ENCODE measurements at places on chromosomes 11 and 22.

DNA sequence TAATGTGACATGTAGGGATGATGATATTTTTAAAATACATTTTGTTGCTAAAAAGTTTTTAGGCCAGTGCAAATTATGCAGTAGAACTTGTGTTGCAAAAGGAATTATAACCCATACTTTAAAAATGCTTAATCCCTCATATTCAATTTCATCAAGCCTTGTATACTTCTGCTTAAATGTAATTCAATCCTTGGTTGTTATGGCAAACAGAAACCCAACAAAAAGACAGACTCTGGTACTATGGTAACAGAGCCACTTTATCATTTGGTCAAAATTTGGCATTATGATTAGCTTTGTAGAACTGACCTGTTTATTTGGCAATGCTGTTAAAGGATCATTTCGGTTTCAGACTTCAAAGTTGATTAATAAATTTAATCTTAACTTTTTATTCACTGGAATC, 284.8 kb downstream of the TMEM135 start:
- no peak for DNase-seq

GRCh38 chr22:38699784-38700183, 959 bp downstream of the JOSD1 start:
- no peak for DNase-seq

- DNase-seq, result no peak
These were observed 10.2 kb downstream of the PCNX3 start for GRCh38 chr11:65625628-65626342.

- DNase-seq, result no peak
These were observed 3.2 kb downstream of the MAPK11 start for GRCh38 chr22:50266994-50267393.

DNA sequence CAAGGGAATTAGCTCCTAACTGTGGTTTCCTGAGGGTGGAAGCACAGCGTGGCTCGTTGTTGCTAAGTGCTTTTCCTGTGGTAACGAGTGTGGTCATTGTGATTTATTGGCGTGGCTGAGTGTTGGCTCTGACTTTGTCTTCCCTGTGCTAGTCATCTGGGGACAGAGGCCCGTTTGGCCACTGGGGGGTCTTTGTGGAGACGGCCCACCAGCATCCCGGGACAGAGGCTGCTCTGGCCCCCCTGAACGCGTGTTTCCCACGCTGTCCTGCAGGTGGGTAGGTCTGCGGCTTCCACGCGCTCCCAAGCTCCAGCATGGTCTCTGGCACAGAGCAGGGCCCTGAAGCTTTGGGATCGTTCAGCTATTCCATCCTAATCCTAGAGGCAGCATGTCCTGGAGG, 1040.0 kb downstream of the TBC1D22A start:
- DNase-seq, result no peak

DNA sequence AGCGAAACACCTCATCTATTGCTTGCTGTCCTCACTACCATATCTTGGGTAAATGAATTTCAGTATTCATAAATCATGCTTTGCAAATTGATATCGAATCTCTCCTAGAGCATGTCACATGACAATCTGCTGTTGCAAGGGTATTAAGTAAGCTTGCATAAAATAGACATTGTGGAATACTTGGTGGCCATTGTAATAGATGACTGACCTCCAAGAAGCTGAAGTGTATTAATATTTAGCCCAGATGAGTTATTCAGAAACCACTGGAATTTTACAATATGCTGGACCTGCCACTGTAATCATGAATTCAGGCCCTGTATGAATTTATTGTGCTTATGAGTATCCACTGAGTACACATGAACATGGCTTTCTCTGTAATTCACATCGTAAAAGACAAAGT, 289.7 kb upstream of the ARHGAP42 start:
- DNase-seq, result no peak

DNA sequence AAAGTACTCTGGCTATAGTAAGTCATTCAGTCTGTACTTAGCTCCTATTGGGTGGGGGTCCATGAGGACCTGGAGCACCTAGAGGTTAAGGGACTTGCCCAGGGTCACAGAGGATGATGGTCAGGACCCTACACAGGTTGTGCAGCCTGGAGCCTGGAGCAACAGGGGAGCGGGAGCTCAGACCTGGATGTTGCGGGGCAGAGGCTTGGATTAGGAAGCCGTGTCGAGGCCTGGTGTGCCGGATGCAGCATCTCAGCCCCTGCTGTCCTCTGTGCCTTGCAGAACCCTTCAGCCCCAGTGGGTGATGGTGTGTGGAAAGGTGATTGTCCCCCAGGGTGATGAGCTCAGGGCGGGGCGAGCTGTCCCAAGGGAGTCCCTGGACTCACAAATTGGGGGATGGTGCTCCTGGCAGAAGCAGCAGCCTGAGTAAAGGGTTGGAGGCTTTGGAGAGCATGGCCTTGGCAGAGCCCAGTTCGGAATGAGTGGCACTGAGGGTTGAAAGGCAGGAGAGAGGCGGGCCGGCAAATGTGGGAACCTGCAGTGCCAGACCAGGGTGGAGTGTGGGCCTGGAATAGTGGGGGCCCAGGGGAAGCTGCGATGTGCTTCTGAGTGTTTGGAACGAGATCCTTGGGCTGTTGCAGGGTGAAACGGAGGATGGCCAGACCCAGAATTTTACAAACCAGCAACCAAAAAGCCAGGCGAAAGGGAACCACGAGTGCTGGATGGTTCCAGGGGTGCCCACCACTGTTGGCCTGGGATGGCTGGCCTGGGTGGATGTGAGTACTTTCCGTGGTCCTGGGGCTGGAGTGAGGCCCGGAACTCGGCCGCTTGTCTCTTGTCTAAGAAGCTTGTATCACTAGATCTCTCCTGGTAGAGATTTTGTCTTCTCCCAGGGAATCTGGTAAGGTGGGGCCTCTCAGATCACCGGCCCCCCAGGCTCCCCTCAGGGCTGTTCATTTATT, 2.9 kb downstream of the TPCN2 start:
- no peak for DNase-seq

DNA sequence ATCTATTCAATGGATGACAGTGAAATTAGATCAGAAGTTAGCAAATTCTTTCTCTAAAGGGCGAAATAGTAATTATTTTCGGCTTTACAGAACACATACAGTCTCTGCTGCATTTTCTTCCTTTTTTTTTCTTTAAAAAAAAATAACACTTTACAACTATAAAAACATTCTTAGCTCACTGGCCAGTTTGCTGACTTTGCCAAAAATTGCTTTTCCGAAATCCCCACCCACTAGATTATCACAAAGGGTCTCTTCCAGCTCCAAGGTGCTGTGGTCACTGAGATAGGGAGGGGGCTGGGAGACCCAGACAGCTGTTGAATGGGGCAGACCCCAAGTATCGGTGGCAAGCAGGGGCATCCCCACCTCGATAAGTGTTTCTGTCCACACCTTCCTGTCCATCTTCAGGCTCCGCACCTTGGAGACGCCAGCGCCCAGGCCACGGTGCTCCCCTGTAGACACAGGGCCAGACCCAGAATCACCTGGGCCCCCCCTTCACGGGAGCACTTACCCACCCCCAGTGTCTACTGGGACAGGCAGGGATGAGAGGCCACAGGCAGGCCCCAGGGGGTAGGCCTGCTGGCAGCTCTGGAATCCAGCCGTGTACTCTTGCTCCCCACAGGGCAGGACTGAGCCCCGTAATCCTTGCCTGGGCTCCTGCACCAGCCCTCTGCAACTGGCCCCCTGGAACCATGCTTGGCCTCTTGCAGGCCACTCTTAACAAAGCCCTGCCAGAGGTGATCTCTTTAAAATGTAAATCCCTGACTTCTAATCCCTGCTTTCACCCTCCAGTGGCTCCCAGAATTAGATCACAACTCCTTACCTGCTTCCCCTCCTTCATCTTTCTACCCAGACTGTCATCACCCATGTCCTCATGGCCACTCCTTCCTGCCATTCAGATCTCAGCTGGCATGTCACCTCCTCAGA, 31.5 kb upstream of the PDE2A start:
- no peak for DNase-seq

GRCh38 chr22:45834241-45834640, 142.7 kb downstream of the WNT7B start:
- DNase-seq, result no peak

- no peak for DNase-seq
These were observed 11.5 kb downstream of the CTTN start for GRCh38 chr11:70409871-70410270.

Data from activated T-helper 1 cell treated with anti-CD3 and anti-CD28 coated beads, Interleukin-2, amount 50 U/mL, for 16 hours (primary cell).